ENCODE measurements at places on chromosomes 1 and 21.

DNA sequence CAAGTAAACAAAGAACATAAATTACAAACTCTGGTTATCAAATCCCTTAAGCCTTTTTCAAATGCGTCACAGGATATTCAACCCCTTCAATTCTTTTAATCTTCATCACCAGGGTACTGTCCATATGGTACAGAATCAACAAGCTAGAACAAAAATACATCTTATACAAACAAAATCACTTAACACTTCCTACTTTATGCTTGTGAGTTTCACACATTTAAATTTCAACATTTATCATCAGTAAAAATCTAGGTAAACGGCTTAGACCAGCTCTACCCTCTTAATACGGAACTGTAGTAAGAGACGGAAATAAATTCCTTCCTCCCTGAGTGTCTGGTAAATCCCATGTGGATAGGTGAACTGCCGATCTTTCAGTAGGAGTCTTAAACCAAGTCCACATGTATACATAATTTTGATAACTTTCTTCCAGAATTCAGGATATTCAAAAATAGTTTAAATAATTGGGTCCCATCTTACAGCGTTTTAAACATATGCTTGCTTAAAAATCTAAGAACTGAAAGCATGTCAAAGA lies 1.0 kb downstream of the CCDC181 start:
- no peak for DNase-seq

DNA sequence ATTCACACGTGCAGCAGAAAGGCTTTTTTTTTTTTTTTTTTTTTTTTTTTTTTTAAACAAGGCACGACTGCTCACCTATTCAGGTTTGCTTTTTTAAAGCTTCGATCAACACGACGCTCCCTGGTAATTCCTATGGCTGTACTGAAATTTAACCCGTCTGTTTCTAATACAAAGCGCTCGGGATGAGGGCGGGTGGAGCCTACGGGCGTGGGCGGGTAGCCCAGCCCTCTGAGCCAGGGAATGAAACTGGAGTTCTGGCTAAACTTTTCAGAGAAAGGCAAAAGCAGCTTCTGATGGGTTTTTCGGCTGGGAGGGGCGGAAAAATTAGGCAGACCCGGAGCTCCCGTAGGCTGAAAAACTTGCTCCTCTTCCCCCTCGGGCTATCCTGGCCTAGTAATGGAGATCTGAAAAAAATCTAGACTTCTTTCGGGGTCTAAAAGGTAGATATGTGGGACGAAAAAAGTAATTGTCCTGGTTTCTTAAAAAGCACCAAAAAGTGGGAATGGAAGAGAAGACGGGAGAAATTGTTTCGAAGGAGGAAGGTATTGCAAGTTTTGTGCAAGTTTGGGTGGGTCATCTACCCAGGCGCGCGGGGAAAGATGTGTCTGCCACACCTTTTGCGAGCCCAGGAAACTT lies 7.4 kb downstream of the NR5A2 start:
- DNase-seq: no peak

DNA sequence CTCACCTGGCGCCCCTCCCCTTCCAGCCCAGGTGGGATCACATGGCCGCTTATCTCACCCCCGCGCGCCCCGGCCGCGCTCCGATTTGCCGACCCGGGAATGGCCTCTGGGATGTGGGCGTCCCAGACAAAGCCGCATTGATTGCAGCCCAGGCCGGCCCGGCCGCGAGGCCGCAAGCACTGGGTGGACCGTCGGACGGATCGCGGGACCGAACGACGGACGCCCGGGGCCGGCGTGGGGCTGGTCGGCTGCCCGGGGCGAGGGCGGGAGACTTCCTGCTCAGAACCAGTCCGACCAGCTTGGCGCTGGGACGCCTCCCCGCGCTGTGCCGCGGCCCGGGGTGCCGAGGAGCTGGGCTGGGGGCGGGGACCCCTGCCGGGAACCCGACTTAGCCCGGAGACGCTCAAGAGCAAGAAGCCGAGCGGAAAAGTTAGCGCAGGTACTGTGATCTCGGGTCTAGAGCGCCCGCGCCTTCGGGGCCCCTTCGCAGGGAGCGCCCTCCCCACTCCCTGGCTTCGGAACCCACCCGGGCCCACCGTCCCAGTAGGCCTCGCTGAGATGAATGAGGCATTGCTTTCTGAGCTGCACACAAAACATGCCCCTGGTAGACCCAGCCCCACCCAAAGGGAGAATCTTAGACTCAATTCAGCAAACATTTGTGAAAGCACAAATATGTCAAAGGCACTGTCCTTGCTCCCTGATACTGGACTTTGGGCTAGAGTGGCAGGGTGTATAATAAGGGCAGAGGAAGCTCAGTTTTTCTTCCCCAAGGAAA lies 415 bp upstream of the LAD1 start:
- DNase-seq: peak; percentile 63

GRCh38 chr1:235402457-235403200 lies 35.4 kb downstream of the TBCE start:
- DNase-seq: no peak

DNA sequence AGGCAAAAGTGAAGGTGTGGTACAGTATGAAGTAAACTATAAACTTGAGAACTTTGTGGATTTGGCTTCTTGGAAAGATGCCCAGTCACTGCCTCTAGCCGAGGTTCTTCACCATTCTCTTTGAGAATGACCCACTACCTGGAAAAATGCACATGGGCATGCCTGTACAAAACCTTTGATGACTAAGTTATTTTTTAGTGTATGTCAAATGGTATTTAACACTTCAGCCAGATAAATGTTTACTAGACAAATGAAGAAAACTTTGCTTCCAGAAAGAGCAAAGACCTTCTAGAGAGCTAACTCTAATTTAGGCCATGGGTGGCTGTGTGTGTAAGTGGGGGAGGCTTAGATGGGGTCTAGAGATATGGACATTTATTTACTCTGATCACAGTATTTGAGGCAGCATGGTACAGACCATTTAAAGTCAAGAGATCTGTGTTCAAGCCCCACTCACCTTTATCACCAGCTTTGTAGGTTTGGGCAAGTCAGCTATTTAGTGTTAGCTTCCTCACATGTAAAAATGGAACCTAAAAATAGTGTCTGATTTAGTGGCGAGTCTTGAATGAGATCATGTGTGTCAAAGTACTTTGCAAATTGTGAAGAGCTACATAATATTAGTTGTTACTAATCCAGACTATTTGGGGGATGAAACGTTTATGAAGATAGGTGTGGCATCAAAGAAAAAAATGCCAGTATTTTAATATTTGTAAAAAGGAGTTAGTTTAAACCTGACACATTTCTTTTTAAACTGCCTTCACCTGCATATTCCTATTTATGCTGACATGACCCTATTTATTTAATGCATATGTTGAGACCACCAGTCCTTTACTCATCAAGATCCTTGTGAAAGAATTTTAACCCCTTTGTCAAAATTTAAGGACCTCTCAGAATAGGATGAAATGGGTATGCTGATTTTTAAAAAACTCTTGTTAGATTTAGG lies 20.2 kb downstream of the NFYC start:
- DNase-seq: no peak

- no peak for DNase-seq
Measured at GRCh38 chr1:31812158-31812829, 3.5 kb downstream of the SPOCD1 start.

DNA sequence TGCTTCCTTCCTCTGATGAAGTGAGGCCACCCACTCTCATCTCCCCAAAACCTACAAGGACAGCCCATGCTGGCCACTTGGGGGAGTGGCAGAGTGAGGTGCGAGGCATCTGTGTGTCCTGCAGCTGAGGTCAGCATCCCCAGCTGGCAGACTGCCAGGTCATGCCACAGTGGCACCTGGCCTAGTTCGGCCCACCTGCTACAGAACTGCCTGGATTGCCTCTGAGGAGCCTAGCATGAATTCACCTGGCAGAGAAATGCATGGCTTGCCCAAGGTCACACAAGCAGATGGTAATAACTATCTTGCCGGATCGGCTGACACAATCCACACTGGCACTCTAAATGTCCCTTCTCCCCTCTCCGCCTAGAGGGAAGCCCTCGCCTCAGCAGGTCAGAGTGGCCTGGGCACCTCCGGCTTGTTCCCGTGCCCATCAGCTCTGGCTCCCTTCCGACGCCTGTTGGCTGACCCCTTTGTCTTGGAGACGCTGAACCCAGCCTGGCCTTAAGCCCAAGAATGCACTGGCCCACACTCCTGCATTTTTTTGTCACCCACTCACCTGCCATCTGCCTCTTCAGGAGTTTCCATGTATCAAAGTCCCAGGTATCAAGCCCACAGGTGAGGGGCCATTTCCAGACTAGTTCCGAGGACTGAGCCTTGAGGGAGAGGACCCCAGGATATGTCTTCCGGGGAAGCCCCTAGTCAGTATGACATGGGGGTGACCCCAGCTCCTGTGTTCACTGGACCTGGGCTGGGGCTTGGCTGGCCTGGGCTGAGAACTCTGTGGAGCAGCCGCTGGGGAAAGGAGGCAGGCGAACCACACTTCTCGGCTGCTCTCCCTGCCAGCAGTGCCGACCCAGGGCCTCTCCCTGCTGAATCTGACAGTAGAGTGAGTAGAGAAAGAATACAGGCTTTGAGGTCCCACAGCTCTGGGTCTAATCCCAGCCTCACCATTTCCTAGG lies 21.7 kb downstream of the ECE1 start:
- peak; percentile 11 for DNase-seq

GRCh38 chr1:168266644-168267186 lies 14.0 kb upstream of the TBX19 start:
- DNase-seq: no peak

DNA sequence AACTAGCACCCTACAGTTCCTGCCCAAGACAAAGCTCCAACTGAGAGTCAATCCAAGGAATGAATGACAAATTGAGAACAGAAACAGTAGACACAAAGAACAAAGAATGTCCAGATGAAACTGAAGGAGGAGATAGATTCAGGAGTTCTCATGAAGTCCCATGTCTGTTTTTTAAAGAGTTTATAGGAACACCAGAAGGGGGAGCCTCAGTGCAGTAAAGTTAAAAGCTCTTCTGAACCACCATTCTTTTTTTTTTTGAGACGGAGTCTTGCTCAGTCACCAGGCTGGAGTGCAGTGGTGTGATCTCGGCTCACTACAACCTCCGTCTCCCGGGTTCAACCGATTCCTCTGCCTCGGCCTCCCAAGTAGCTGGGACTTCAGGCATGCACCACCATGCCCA lies 323.6 kb downstream of the MRPL39 start:
- DNase-seq: no peak
